SJSA1 (cell line): ENCODE measurements at places on chromosomes 7 and 10. TPM values are rescaled to one million over a fixed set of nuclear protein-coding genes. Genes with fewer than 3 reads are reported as not detected.
A peak's percentile ranks its signal among the peaks of the same experiment; 100 is the strongest.

The ERCC6 gene
- 7.4 and 11.5 TPM in 2 replicates for total RNA-seq

The ZWINT gene
- 177 and 219 TPM in 2 replicates for total RNA-seq

DNA sequence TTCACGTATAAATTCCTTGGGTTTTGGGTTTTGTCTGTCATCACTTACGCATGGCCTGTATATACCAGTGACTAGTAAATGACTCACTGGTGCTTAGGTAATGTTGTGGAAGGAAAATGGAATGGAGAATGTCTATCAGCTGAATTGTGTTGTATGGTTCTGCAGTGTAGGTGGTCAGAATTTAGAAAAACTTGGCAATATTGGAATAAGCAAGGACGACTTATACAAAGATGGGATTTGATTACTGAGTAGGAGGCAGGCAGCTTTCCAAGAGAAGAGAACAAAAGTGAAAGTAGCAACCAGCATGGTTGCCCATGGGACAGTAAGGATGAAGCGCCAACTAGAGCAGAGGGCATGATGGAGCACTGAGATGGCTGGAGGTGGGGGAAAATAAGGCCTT lies 168.6 kb upstream of the CSTF2T start:
- H3K36me3 ChIP-seq, result no peaks in the 10 kb centered on the region
- peak; percentile 67 for DNase-seq

DNA sequence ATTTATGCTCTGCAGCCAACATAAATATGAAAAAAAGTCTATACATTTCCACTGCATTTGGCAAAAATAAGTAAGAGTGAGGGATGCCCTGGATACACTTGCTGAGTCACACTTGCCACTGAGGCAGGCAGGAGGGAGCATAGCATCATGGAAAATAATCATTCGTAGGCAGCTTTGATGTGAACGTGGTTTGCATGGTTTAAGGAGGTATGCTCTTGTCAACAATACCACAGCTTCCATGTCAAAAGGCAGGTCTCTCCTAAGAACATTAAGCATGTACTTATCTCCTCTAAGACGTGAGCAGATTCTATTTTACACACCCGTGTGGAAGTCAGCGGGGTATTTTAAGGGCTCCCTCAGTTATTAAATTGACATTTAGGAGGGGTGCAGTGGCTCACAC lies 89.2 kb upstream of the WDR11 start:
- H3K27ac ChIP-seq, result no peak overlapping the region
- H3K4me1 ChIP-seq, result no peaks in the 10 kb centered on the region
- no peaks in the 10 kb centered on the region for H3K27me3 ChIP-seq
- no peaks in the 10 kb centered on the region for H3K36me3 ChIP-seq
- no peak overlapping the region for H3K4me3 ChIP-seq

DNA sequence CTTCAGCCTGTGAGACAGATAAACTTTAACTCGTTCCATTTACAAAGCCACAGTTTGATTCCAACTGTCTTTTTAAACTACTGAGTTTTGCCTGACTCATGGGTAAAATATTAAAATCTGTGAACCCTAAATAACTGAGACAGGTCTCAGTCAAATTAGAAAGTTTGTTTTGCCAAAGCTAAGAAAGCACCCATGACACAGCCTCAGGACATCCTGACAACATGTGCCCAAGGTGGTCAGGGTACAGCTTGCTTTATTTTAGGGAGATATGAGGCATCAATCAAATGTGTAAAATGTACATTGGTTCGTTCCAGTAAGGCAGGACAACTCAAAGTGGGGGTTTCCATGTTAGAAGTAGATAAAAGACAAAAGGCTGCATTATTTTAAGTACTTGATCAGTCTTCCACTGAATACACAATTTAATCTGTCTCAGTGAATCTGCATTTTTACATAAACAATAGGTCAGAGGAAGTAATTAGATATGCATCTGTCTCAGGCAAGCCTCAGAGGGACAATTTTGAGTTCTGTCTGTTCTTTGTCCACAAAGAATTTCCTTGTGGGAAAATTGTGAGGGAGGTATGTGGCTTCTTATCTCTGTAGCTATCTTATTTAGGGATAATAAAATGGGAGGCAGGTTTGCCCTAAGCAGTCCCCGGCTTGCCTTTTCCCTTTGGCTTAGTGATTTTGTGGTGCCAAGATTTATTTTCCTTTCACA lies 11.0 kb upstream of the PIP start:
- peaks cover 32% of the 10 kb centered on the region for H3K4me1 ChIP-seq
- peak; percentile 83 for DNase-seq

The CCL24 gene
- 0.45 TPM in 1 of 2 replicates, not detected in the other for total RNA-seq

The HOXA7 gene
- total RNA-seq, result 0.09 and 2.9 TPM in 2 replicates

The GFRA1 gene
- total RNA-seq, result 17.0 and 46.3 TPM in 2 replicates

The MRC1 gene
- total RNA-seq, result not detected in 2 replicates

The GATA3 gene
- not detected in 2 replicates for total RNA-seq

DNA sequence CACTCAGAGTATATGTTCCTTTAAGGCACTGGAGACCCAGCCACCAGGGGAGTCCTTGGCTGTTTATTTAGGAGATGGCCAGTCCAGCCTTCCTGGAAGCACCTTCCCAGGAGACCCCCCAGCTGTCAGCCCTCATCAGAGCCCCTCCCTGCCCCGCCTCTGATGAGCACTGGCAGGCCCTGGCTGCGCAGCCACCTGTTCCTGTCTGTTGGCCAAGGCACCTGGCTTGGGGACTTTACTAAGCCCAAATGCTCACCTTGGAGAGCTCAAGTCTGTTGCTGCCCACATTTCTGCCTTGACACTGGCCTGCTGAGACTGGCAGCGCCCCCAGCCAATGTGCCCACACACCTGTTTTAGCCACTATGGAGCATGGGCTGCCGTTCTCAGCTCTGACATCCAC lies 124.7 kb downstream of the ELMO1 start:
- DNase-seq, result no peak
- H3K4me3 ChIP-seq, result no peak overlapping the region
- H3K36me3 ChIP-seq, result no peaks in the 10 kb centered on the region
- peaks cover 6% of the 10 kb centered on the region; the same call in 1 of the 2 replicates for H3K27me3 ChIP-seq
- H3K27ac ChIP-seq, result no peak overlapping the region

DNA sequence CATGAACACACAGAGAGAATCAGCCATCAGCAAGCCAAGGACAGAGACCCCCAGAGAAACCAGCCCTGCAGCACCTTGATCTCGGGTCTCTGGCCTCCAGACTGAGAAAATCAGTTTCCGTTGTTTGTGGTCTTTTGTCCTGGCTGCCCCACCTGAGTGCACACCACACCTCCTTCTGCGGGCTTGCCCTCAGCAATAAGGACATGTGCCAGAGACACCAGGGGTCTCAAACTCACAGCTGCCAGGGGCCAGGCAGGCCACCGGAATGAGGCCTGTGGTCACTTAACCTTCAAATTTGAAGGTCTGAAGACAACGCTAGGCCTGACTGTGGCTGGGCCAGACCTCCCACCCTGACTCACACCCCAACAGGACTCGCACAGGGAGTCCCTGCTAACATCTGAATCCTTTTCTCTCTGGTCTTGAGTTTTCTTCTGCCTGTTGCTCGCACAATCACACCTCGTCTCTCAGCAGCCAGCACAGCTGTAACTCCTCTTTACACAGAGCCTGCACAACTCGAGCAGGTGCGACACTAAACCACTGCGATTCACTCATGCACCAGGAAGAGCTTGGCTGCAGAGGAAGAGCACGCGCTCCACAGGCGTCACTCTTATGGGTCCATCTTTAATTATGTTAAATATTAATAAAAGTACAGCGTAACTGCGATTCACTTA lies 86.2 kb downstream of the CHST15 start:
- DNase-seq, result no peak
- H3K4me1 ChIP-seq, result no peaks in the 10 kb centered on the region
- H3K36me3 ChIP-seq, result no peaks in the 10 kb centered on the region

GRCh38 chr10:95279042-95279820 lies 11.6 kb downstream of the PDLIM1 start:
- no peak overlapping the region for H3K4me3 ChIP-seq
- DNase-seq, result peak; percentile 30
- H3K4me1 ChIP-seq, result peaks cover 51% of the 10 kb centered on the region
- H3K36me3 ChIP-seq, result peaks cover 22% of the 10 kb centered on the region
- peak overlapping the region; percentile 31 for H3K27ac ChIP-seq

The NUTM2E gene
- 0.05 TPM in 1 of 2 replicates, not detected in the other for total RNA-seq

The TMEM72 gene
- total RNA-seq, result not detected in 2 replicates

The PRPS1L1 gene
- not detected in 2 replicates for total RNA-seq

DNA sequence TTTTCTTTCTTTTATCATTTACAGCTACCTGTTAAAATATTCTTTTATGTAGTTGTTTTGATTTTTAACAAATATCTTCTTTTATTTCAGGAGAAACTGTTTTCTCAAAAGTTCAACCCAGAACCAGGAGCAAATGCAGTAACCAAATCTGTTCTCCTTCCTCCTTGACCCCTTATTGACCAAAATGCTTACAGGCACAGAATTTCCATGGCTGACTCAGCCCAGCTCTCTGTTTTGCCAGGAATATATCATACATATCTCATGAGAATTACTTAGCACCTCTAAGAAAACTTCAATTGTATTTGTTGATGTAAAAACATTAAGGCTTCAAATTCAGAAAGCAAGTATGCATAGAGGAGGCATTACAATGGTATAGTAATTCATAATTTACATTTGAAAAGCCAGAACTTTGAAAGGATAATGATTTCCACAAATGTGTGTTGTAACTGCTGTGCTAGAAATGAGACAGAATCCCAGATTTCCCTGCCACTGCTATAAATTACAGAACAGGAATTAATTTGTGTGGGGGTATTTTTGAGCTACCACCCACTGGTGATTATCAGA lies 2.2 kb downstream of the GSAP start:
- peaks cover 38% of the 10 kb centered on the region for H3K4me1 ChIP-seq
- no peak for DNase-seq
- H3K36me3 ChIP-seq, result no peaks in the 10 kb centered on the region; the same call in 1 of the 2 replicates
- no peak overlapping the region for H3K27ac ChIP-seq
- H3K4me3 ChIP-seq, result no peak overlapping the region
- H3K27me3 ChIP-seq, result no peaks in the 10 kb centered on the region

- no peak overlapping the region for H3K4me3 ChIP-seq
- DNase-seq, result no peak
- no peak overlapping the region for H3K27ac ChIP-seq
- H3K36me3 ChIP-seq, result no peaks in the 10 kb centered on the region
Measured at GRCh38 chr10:43265799-43266721, 805 bp downstream of the RASGEF1A start.

DNA sequence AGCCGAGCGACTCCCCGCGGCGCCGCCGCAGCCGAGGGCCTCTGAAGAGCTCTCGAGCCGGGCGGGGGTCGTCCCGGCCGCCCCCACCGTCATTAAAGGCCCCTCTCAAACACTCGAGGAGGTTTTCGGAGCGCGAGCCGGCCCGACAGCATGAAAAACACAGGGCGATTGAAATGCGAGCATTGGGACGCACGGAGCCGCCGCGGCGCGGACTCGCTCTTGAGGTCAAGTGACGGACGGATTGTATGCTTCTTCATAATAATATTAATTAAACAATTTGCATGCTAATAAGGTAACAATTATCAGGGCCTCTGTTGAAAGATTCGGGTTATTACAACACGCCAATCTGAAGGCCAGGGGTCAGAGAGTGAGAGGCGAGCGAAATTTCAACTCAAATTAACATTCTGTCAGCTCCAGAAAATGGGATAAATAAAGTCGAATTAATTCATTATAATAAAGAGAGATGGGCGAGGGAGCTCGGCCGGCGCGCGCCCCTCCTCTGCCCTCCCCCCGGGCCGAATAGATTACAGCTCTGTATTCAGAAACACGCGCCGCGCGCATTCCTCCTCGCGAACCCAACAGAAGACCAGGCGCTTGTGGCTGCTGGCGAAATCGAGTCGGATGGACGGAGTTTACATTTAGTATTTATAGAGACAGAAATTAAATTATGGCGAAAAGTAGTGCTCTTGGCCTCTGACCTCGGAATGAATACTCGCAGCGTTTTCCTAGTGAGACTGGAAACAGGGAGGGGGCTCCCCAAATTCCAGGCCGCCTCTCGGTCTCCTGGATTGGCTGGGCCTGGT lies 2.1 kb upstream of the UNCX start:
- no peak overlapping the region for H3K4me3 ChIP-seq
- no peak for DNase-seq
- H3K4me1 ChIP-seq, result no peaks in the 10 kb centered on the region

The CNNM1 gene
- not detected in 2 replicates for total RNA-seq

The GRM8 gene
- not detected in 2 replicates for total RNA-seq

GRCh38 chr7:85927226-85927625 lies 716.5 kb upstream of the GRM3 start:
- no peak overlapping the region for H3K4me3 ChIP-seq
- H3K27ac ChIP-seq, result no peak overlapping the region
- H3K4me1 ChIP-seq, result no peaks in the 10 kb centered on the region; the same call in 1 of the 2 replicates
- H3K36me3 ChIP-seq, result no peaks in the 10 kb centered on the region
- no peak for DNase-seq

- H3K27ac ChIP-seq, result peak overlapping the region; percentile 85
- H3K4me1 ChIP-seq, result peaks cover 40% of the 10 kb centered on the region
- H3K36me3 ChIP-seq, result peaks cover 10% of the 10 kb centered on the region
- no peak overlapping the region; the same call in 1 of the 2 replicates for H3K4me3 ChIP-seq
- H3K27me3 ChIP-seq, result no peaks in the 10 kb centered on the region
Measured at GRCh38 chr10:50325449-50326171, 74.3 kb upstream of the ASAH2 start.
